ENCODE measurements at places on chromosomes 16 and 17.

- DNase-seq: no peak
Measured at GRCh38 chr17:7437950-7438614, 1.2 kb upstream of the FGF11 start.

- DNase-seq: no peak
Measured at GRCh38 chr16:7680296-7680695, 347.7 kb downstream of the RBFOX1 start.

DNA sequence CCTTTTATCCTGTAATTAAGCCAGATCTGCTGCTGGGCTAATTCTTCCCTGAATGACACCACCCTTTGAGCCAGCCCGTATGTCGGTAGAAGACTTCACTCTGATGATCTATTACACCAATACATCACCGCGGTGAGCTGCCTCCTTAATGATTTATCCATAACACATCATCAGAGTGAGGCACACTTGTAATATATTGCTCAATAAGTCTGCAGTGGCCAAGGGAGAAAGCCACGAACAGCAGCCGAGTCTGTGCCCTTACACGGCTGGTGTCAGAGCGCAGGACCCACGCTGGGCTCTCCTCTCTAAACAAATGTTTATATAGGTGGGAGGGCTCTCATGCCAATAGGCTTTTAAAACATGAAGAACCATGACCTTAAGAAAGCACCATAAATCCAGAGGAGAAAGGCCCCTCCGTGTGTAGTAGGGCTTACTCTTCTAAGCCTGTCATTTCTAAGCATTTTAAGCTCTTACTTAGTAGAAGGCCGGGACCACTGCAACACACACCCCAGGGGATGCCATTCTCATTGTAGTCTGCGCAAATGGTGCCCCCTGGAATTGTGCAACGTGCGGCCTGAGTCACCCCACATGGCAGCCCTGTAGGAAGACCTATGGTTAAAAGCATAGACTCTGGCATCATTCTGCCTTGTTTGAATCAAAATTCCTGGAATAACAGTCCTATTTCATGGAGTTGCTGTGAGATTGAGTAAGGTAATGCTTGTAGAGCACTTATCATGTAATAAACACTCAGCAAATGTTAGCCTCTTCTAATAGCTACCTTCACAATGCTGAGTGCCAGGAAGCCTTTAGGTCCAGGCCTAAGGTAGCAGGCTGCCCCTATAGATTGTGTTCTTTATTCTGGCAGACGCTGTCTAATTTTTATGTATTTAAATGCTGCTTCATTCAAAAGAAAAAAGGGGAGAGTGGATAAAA lies 26.1 kb downstream of the MRPS23 start:
- no peak for DNase-seq

DNA sequence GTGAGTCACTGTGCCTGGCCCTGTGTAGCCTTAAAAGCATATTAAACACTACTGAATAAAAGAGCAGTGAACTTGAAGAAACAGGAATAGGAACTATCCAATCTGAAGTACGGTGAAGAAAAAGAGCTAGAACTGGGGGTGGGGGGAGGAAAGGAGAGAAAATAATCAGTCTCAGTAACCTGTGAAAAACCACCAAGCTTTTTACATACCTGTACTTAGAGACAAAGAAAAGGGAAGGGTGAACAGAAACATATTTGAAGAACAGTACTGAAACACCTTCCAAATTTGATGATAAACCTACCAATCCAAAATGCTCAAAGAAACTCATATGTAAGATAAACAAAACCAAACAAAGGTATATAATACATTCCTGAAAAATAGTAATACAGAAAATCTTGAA lies 77.5 kb downstream of the USP32 start:
- DNase-seq: no peak

DNA sequence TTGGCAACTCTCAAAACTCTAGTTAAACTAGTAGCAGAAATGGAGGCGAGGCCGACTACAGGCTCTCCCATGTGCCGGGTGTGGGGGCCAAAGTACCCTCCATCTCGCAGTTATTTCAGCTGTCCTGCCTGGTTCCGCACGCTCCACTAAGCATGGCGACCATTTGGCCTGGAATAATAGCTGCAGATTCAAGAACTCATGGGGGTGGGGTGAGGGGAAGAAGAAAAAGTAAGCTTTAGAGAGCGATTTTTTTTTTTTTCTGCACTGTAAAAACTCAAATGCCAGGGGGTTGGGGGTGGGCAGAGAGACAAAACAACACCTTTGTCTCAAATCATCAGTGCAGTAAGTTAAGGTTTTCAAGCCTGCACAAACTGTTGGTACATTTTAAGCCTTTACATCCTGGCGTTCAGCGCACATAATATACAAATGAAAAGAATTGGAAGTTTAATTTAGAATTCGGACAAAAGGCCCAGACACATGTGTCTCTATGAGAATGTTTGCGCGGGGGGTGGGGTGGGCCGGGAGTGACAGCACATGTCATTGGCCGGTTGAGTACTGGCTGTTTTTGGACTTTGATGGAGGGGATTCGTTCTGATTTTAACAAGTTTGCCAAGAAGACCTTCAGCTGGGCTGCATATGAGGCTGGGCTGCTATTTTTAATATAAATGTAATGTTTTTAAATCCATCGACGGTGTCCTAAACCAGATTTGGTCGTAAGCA lies 694.7 kb upstream of the SALL1 start:
- no peak for DNase-seq

All from cerebellum (tissue), 4 donors.